ENCODE measurements at places on chromosomes 13 and 19.

- H3K4me1 ChIP-seq: no peaks in the 10 kb centered on the region
- no peak overlapping the region for H3K4me3 ChIP-seq
- H3K27me3 ChIP-seq: no peaks in the 10 kb centered on the region
- no peaks in the 10 kb centered on the region for H3K36me3 ChIP-seq
Observed at GRCh38 chr13:37492741-37493514, 105.6 kb downstream of the POSTN start.

GRCh38 chr19:18290302-18291018 lies 9.0 kb upstream of the JUND start:
- H3K4me1 ChIP-seq: peaks cover 79% of the 10 kb centered on the region
- no peaks in the 10 kb centered on the region for H3K27me3 ChIP-seq
- DNase-seq: peak; percentile 95
- H3K27ac ChIP-seq: peak overlapping the region; percentile 92

- H3K27ac ChIP-seq: no peak overlapping the region
- H3K36me3 ChIP-seq: no peaks in the 10 kb centered on the region
- no peak overlapping the region for H3K4me3 ChIP-seq
Observed at GRCh38 chr13:88979465-88980175, 1308.4 kb downstream of the SLITRK5 start.

DNA sequence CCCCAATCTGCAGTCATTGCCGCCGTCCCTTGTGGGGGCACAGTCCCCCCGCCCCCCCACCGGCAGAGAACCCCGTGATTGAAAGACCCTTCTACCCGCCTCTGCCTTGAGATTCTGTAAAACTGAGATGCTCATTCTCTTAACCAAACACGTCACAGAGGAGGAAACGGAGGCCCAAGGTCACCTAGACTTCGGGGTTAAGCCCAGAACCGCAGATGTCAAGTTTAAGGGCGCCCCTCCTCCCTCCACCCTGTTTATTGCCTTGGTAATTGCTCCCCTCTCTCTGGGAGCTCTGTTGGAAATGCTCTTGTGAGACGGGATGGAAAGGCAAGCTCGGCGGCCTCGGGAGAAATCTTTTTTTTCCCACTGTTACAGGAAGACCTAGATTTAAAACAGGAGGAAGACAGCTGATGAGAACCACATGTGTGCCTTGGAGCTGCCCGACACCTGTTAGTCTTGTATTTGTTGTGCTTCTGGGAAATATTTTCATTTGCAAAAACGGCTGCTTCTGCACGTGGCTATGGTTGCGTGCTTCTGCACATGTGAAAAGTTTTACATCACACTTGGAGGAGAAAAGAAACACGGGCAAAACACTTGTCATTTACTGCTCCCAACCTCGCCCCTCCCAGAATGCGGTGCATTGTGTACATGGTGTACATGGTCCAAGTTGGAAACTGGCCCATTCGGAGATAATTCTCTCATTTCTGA lies 1.1 kb upstream of the MED26 start:
- peaks cover 35% of the 10 kb centered on the region for H3K4me1 ChIP-seq
- peak overlapping the region; percentile 98 for H3K27ac ChIP-seq
- H3K4me3 ChIP-seq: peak overlapping the region; percentile 96
- H3K36me3 ChIP-seq: peaks cover 28% of the 10 kb centered on the region
- peak; percentile 7 for DNase-seq

- H3K27me3 ChIP-seq: no peaks in the 10 kb centered on the region
- H3K36me3 ChIP-seq: peaks cover 11% of the 10 kb centered on the region
- DNase-seq: peak; percentile 80
- H3K27ac ChIP-seq: peak overlapping the region; percentile 98
Observed at GRCh38 chr19:12792051-12792852, 966 bp downstream of the JUNB start.

- H3K4me3 ChIP-seq: no peak overlapping the region
- H3K27ac ChIP-seq: no peak overlapping the region
- peaks cover 6% of the 10 kb centered on the region for H3K4me1 ChIP-seq
- no peaks in the 10 kb centered on the region for H3K36me3 ChIP-seq
- H3K27me3 ChIP-seq: peaks cover 17% of the 10 kb centered on the region
Observed at GRCh38 chr19:8635422-8635821, 5.0 kb downstream of the NFILZ start.

DNA sequence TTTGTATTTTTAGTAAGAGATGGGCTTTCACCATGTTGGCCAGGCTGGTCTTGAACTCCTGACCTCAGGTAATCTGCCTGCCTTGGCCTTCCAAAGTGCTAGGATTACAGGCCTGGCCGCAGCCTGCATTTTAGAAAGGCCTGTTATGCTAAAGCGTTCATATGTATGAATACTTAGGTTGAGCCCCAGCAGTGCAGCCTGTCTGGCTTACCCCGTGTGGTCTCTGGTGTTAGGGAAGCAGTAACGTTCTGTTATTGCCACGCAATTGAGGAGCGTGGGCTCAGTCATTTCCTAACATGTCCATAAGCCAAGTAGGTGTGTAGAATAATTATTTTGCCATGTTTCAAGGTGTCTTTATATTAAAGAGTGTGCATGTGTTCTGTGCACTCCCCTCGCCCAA lies 14.3 kb downstream of the HNRNPM start:
- no peak for DNase-seq
- H3K27ac ChIP-seq: no peak overlapping the region
- H3K4me3 ChIP-seq: no peak overlapping the region
- peaks cover 67% of the 10 kb centered on the region for H3K36me3 ChIP-seq
- no peaks in the 10 kb centered on the region for H3K27me3 ChIP-seq

GRCh38 chr19:29897466-29897865 lies 44.6 kb upstream of the URI1 start:
- no peak overlapping the region for H3K27ac ChIP-seq
- no peak overlapping the region for H3K4me3 ChIP-seq
- no peaks in the 10 kb centered on the region for H3K4me1 ChIP-seq
- H3K36me3 ChIP-seq: no peaks in the 10 kb centered on the region

DNA sequence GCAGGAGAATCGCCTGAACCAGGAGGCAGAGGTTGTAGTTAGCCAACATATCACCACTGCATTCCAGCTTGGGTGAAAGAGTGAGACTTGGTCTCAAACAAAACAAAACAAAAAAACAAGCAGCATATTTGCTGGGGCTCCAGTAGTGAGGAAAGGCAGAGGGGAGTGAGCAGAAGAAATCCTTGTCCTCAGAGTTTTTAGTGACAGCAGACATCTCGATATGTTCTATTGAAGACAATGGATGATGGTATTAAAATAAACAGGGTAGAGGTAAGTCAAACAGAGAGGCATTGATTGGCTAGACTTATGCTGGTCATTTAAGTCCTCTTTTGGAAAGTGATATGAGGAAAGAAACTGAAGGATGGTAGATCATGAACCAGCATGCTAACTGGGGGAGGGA lies 19.0 kb downstream of the NLRP7 start:
- no peaks in the 10 kb centered on the region for H3K4me1 ChIP-seq
- H3K36me3 ChIP-seq: peaks cover 5% of the 10 kb centered on the region
- H3K27ac ChIP-seq: no peak overlapping the region
- DNase-seq: no peak

GRCh38 chr13:22040810-22041364 lies 370.0 kb downstream of the FGF9 start:
- no peak overlapping the region for H3K27ac ChIP-seq
- H3K27me3 ChIP-seq: no peaks in the 10 kb centered on the region
- H3K4me3 ChIP-seq: peak overlapping the region; percentile 61
- peaks cover 5% of the 10 kb centered on the region for H3K36me3 ChIP-seq

- H3K4me3 ChIP-seq: no peak overlapping the region
- DNase-seq: peak; percentile 50
- no peaks in the 10 kb centered on the region for H3K36me3 ChIP-seq
- H3K27me3 ChIP-seq: peaks cover 35% of the 10 kb centered on the region
- H3K27ac ChIP-seq: no peak overlapping the region
Observed at GRCh38 chr19:3270902-3271301, 46.4 kb downstream of the CELF5 start.

DNA sequence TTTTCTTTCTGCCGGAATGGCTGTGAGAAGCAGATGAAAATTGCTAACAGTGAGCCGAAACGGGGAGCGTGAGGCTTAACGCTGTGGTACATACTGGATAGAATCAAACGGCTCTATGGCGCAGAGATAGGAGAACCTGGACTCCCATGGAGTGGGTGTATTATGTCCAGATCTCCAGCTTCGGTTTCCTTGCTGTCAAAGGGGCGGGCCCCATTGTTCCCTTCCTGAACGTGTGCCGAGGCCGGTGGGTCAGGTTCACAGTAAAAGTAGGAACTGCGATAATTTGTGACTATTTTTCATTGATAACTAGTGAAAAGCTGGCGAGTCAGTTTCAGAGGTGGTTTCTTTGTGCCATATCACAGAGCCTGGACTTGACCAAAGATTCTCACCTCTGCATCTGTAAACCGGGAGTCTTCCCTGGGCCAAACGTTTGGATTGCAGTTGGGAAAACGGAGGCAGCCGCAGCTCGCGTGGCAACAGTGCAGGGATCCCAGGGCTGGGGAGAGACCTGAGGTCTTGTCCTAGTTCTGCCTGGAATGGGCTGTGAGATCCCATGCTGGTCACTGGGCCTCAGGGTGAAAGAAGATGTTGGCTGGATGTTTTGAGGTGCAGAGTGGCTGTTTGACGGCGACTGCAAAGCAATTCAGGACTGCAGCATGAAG lies 752 bp downstream of the RPL18A start:
- H3K27me3 ChIP-seq: peaks cover 4% of the 10 kb centered on the region
- H3K4me1 ChIP-seq: peaks cover 45% of the 10 kb centered on the region
- peak overlapping the region; percentile 100 for H3K27ac ChIP-seq
- H3K36me3 ChIP-seq: peaks cover 53% of the 10 kb centered on the region

- no peak overlapping the region for H3K4me3 ChIP-seq
- DNase-seq: no peak
- H3K36me3 ChIP-seq: no peaks in the 10 kb centered on the region
Observed at GRCh38 chr19:16067205-16067938, 8.9 kb upstream of the TPM4 start.

- H3K27me3 ChIP-seq: peaks cover 78% of the 10 kb centered on the region
- H3K36me3 ChIP-seq: peaks cover 5% of the 10 kb centered on the region
Observed at GRCh38 chr19:46082728-46083050, 41.8 kb downstream of the IGFL3 start.

DNA sequence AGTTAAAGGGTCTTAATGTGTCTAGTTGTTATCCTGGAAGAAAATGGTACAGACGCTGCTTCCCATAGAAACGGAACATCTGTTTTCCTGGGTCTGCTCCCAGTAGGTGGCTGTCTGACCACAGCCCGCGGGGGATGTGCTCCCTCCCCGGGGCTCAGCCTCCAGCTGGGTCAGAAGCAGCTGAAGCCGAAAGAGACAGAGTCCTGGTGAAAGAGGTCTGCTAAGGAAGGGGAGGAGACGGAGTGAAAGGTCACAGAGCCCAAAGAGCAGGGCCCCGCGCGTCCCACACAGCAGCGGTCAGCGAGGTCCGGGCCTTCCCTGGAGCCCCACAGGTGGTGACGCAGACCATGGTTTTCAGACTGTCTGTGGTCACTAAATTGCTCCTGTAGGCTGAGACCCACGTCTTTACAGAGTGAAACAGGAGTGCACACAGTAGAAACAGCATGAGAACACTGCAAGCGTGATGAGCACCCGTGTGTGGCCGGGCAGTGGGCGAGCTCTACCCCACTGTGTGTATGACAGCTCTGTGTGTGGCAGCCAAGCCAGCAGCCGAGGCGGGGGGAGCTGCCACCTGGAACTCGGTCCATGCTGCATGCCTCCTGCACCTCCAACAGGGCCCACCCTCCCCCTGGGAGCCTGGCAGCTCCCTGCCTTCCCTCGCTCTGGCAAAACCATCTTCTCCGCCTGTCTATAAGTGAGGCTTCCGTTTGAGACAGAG lies 52.0 kb upstream of the C13orf46 start:
- H3K27ac ChIP-seq: no peak overlapping the region
- H3K4me3 ChIP-seq: no peak overlapping the region
- peaks cover 2% of the 10 kb centered on the region for H3K4me1 ChIP-seq
- peaks cover 25% of the 10 kb centered on the region for H3K36me3 ChIP-seq

DNA sequence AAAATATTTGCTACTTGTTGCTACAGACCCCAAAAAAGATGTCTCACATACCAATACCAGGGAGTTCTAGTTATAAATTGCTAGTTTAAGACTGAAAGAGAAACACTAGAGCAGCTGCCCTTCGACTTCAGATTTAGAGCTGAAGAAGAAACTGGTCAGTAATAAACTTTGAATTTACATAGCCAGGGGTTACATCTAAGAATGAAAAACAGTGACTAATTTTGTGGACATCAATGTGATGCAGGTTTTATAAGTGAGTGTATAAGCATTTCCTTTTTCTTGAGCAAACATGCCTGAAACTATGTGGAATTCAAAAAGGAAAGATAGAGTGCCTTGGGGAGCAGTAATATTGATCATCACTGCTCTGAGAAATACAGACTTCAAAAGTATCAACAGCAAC lies 724.9 kb upstream of the MIR17HG start:
- no peaks in the 10 kb centered on the region for H3K27me3 ChIP-seq
- H3K4me3 ChIP-seq: no peak overlapping the region
- no peaks in the 10 kb centered on the region for H3K36me3 ChIP-seq
- DNase-seq: no peak
- no peaks in the 10 kb centered on the region for H3K4me1 ChIP-seq
- H3K27ac ChIP-seq: no peak overlapping the region

DNA sequence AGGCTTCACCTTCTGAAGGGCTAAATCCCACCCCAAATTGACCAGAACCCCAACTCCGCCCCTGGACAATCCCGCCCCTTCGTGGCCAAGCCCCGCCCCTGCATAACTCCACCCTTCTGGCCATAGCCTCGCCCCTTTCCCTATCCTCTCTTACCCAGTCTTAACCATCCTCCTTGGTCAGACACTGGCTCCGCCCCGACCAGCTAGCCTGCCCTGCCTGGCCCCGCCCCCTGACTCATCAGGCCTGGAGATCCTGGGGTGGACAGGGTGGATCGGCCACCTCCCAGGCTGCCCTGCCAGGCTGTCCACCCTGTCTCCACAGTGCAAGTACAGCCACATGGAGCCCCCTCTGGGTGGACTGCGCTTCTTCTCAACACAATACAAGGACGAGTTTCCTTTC lies 8.0 kb upstream of the ZNF358 start:
- no peak overlapping the region for H3K4me3 ChIP-seq
- H3K36me3 ChIP-seq: no peaks in the 10 kb centered on the region
- H3K27ac ChIP-seq: no peak overlapping the region
- peaks cover 32% of the 10 kb centered on the region for H3K27me3 ChIP-seq
- H3K4me1 ChIP-seq: peaks cover 10% of the 10 kb centered on the region

GRCh38 chr13:29887030-29887557 lies 36.7 kb upstream of the UBL3 start:
- no peaks in the 10 kb centered on the region for H3K27me3 ChIP-seq
- DNase-seq: peak; percentile 9
- H3K27ac ChIP-seq: peak overlapping the region; percentile 47
- H3K4me3 ChIP-seq: no peak overlapping the region
- H3K36me3 ChIP-seq: no peaks in the 10 kb centered on the region

GRCh38 chr19:38741670-38742069 lies 2.6 kb downstream of the CAPN12 start:
- H3K27me3 ChIP-seq: peaks cover 4% of the 10 kb centered on the region
- DNase-seq: no peak
- H3K36me3 ChIP-seq: no peaks in the 10 kb centered on the region
- H3K27ac ChIP-seq: no peak overlapping the region
